HFFc6 (cell line): ENCODE measurements at places on chromosomes 1 and 21. TPM values are rescaled to one million over a fixed set of nuclear protein-coding genes. Genes with fewer than 3 reads are reported as not detected.
A peak's percentile ranks its signal among the peaks of the same experiment; 100 is the strongest.

GRCh38 chr1:18072066-18072465, 35.5 kb upstream of the IGSF21 start:
- H3K27ac ChIP-seq, result no peak overlapping the region
- DNase-seq, result no peak
- H3K4me1 ChIP-seq, result no peaks in the 10 kb centered on the region

AQP10 gene
- total RNA-seq, result not detected in 3 replicates

GRCh38 chr1:212473729-212474128, 41.0 kb downstream of the NENF start:
- no peak overlapping the region for H3K27ac ChIP-seq
- H3K27me3 ChIP-seq, result peaks cover 23% of the 10 kb centered on the region
- peaks cover 24% of the 10 kb centered on the region for H3K4me1 ChIP-seq
- no peak for DNase-seq
- H3K4me3 ChIP-seq, result no peak overlapping the region
- peaks cover 4% of the 10 kb centered on the region; the same call in 1 of the 2 replicates for H3K36me3 ChIP-seq

KRTAP10-1 gene
- total RNA-seq, result not detected in 2 replicates

DNA sequence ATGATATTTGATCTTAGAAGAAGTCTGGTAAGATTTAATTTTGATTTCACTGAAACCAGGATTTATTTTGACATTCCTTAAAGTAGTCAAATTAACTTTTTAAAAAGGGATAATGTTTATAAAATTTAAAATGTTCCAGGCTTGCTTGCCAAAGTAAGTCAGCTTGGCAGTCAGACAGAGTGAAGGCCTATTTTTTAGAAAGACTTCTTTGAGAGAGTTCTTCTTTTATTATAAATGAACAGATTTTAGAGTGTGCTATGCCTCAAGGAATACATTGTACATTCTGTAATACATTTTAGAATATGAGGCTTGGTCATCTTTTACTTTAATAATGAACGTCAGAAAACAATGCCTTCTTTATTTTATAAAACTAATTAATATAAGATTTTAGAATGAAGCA, 138.7 kb downstream of the DISP1 start:
- H3K4me1 ChIP-seq, result peaks cover 6% of the 10 kb centered on the region; the same call in 1 of the 2 replicates
- no peak for DNase-seq
- H3K27ac ChIP-seq, result no peak overlapping the region
- no peaks in the 10 kb centered on the region for H3K36me3 ChIP-seq
- no peaks in the 10 kb centered on the region for H3K27me3 ChIP-seq

- DNase-seq, result peak; percentile 2
- no peaks in the 10 kb centered on the region for H3K36me3 ChIP-seq
- H3K4me1 ChIP-seq, result peaks cover 17% of the 10 kb centered on the region
- H3K27ac ChIP-seq, result no peak overlapping the region
- H3K4me3 ChIP-seq, result no peak overlapping the region
These were observed 75.8 kb upstream of the DPH5 start for GRCh38 chr1:101101360-101101759.

- no peaks in the 10 kb centered on the region for H3K4me1 ChIP-seq
- H3K4me3 ChIP-seq, result no peak overlapping the region
- H3K27ac ChIP-seq, result no peak overlapping the region
- no peaks in the 10 kb centered on the region for H3K36me3 ChIP-seq
These were observed 105.4 kb downstream of the UBE2U start for GRCh38 chr1:64308866-64309265.

SPRR3 gene
- total RNA-seq, result not detected in 2 replicates

- no peaks in the 10 kb centered on the region for H3K27me3 ChIP-seq
- peaks cover 26% of the 10 kb centered on the region for H3K4me1 ChIP-seq
- H3K4me3 ChIP-seq, result no peak overlapping the region
- H3K27ac ChIP-seq, result no peak overlapping the region
- DNase-seq, result no peak
These were observed 25.6 kb downstream of the RGS1 start for GRCh38 chr1:192601143-192601542.

ATP6V1G3 gene
- 0.54 to 1.9 TPM (median 0.97 TPM) in 3 replicates for total RNA-seq

GRCh38 chr1:204445860-204446412, 34.3 kb upstream of the PPP1R15B start:
- no peak overlapping the region for H3K4me3 ChIP-seq
- peak; percentile 20 for DNase-seq
- H3K27me3 ChIP-seq, result peaks cover 13% of the 10 kb centered on the region

DNA sequence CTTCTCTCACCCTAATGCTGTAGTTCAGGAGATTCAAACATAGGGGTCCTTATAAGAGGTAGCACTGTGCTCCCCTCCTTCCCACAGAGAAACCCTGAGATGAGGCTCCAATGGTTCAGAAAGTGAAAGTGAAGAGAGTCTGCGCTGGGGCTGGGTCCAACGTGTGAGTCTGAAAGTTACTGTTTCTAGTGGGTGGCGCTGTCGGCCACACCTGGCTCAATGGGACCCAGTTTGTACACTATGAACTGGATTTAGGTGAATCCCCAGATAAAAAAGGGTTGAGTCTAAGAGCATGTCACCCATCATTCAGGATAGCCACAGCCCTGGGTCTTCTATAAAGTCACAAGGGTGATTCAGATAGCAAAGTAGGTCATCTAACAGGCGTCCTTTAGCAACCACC, 2.8 kb downstream of the SMCP start:
- no peaks in the 10 kb centered on the region for H3K36me3 ChIP-seq
- H3K27ac ChIP-seq, result no peak overlapping the region
- peaks cover 2% of the 10 kb centered on the region; the same call in 1 of the 2 replicates for H3K27me3 ChIP-seq
- DNase-seq, result no peak
- peaks cover 23% of the 10 kb centered on the region; the same call in 1 of the 2 replicates for H3K4me1 ChIP-seq
- no peak overlapping the region for H3K4me3 ChIP-seq

NID1 gene
- 99.5 to 108 TPM (median 103 TPM) in 3 replicates for total RNA-seq

GRCh38 chr1:89649783-89650182, 16.9 kb downstream of the LRRC8C start:
- H3K4me1 ChIP-seq, result peaks cover 9% of the 10 kb centered on the region
- peaks cover 23% of the 10 kb centered on the region for H3K36me3 ChIP-seq
- H3K27ac ChIP-seq, result peak overlapping the region; percentile 40; the same call in 1 of the 2 replicates
- H3K4me3 ChIP-seq, result no peak overlapping the region

GRCh38 chr1:111145542-111145941, 5.5 kb downstream of the CEPT1 start:
- H3K27ac ChIP-seq, result no peak overlapping the region
- peaks cover 57% of the 10 kb centered on the region for H3K4me1 ChIP-seq
- DNase-seq, result no peak
- peaks cover 20% of the 10 kb centered on the region for H3K36me3 ChIP-seq
- no peak overlapping the region for H3K4me3 ChIP-seq
- no peaks in the 10 kb centered on the region for H3K27me3 ChIP-seq

KHDC4 gene
- 23.1 to 24.3 TPM (median 24.0 TPM) in 3 replicates for total RNA-seq

- no peak overlapping the region for H3K4me3 ChIP-seq
- peaks cover 4% of the 10 kb centered on the region for H3K36me3 ChIP-seq
- H3K27ac ChIP-seq, result no peak overlapping the region
- H3K27me3 ChIP-seq, result peaks cover 3% of the 10 kb centered on the region
These were observed 128.0 kb downstream of the ACTL8 start for GRCh38 chr1:17883136-17883535.
